ENCODE measurements at places on chromosomes 2 and 18. TPM values are rescaled to one million over a fixed set of nuclear protein-coding genes. Genes with fewer than 3 reads are reported as not detected.

Gene RNF125
- total RNA-seq, result 82.5 TPM

Gene GREB1L
- not detected for total RNA-seq

Gene PTPN18
- 72.6 TPM for total RNA-seq

Gene KLHL29
- 3.0 TPM for total RNA-seq

Gene DSC2
- not detected for total RNA-seq

Measured in activated T-helper 2 cell treated with anti-CD3 and anti-CD28 coated beads, Interferon-gamma antibody, Interleukin-2, Interleukin-4, amounts not matched to agents 10 μg/mL and 5 μg/mL and 100 μg/mL, durations not matched to agents 14 hours and 24 hours and 36 hours (primary cell).